ENCODE measurements at places on chromosomes 6 and 20.

DNA sequence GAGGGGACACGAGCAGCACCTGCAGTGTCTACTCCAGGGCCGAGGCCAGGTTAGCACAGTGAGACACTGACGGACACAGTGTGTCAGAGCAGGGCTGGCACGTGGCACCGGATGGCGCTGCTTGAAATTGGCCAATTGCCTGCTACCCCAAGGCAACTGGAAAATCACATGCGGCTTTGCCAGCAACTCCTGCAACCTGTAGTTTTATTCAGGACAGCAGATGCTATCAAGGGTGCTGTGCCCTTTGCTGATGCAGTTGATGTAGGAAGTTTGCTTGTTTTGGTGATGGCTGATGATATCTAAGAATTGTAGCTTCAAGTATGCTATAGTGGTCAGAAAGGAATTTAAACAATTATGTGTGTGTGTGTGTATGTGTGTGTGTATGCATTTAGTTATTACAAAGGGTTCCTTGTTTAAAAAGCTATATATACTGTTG lies 25.9 kb downstream of the RIN2 start:
- DNase-seq = no peak

DNA sequence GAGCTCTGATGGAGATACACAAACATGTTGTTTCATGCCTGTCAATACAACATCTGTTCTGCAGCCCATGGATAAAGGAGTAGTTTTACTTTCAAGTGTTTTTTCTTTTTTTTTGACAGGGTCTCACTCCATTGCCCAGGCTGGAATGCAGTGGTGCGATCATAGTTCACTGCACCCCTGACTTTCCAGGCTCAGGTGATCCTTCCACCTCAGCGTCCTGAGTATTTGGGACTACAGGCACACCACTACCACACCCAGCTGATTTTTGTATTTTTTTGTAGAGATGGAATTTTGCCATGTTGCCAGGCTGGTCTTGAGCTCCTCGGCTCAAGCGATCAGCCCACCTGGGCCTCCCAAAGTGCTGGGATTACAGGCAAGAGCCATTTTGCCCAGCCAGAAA lies 97.0 kb downstream of the SMAP1 start:
- no peak for DNase-seq

DNA sequence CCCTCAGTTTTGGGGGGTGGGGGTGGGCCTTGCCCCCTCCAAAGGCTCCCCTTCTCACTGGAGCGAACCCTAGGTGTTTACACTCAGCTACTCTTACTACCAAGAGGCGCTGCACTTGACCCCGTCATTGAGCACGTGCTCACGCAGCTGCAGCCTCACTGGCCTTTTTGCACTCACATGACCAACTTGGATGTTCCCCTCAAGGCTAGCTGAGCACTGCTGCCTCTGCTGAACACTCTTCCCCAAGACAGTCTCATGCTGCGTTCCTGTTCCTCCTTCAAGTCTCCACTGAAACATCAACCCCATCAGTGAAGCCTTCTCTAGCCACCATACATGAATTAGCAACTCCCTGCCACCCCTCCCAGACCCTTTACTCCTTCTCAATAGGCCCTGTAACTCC lies 4.0 kb downstream of the SOD2 start:
- DNase-seq = no peak

- no peak for DNase-seq
Measured at GRCh38 chr6:150634176-150634963, 34.7 kb downstream of the PLEKHG1 start.

DNA sequence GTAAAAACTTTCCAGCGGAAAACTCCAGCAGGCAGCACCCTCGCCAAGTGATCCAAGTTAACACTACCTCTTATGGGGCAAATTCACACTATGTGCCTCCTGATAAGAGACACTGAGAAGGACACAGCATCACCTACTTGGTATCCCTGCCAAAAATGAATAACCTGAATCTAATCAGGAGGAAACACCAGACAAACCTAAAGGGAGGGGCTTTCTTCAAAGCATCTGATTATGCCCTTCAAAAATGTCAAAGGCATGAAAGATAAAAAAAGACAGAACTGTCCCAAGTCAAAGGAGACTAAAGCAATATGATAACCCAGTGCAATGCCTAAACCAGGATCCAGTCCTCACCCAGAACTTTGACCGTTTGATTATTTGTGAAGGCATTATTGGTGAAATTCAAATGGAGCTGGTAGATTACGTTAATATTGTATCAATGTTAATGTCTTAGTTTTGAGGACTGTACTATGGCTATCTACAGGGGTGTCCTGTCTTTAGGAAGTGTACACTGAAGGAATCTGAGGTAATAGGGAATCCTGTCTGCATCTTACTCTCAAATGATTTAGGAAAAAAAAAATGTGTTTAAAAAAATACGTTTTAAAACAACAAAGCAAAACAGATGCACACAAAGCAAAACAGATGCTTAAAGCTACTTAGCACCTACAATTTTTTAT lies 8.3 kb downstream of the TBC1D7 start:
- DNase-seq = no peak

GRCh38 chr20:50504231-50504823 lies 5.9 kb upstream of the PTPN1 start:
- no peak for DNase-seq
